ENCODE measurements at places on chromosomes 12 and 14. TPM values are rescaled to one million over a fixed set of nuclear protein-coding genes. Genes with fewer than 3 reads are reported as not detected.

Gene LRRC43
- total RNA-seq, result not detected

Gene BICDL1
- total RNA-seq, result not detected

GRCh38 chr14:58296726-58297125 is 1.6 kb upstream of the ARID4A start:
- no peaks in the 10 kb centered on the region for H3K27me3 ChIP-seq
- H3K4me1 ChIP-seq, result peaks cover 5% of the 10 kb centered on the region
- no peaks in the 10 kb centered on the region for H3K36me3 ChIP-seq
- peak overlapping the region; percentile 82 for H3K4me3 ChIP-seq
- H3K27ac ChIP-seq, result peak overlapping the region; percentile 99
- DNase-seq, result no peak

Gene ERG28
- 11.2 TPM for total RNA-seq

- no peaks in the 10 kb centered on the region for H3K4me1 ChIP-seq
- no peak for DNase-seq
- no peaks in the 10 kb centered on the region for H3K27me3 ChIP-seq
Measured at GRCh38 chr12:31726575-31726974, 2.2 kb downstream of the AMN1 start.

DNA sequence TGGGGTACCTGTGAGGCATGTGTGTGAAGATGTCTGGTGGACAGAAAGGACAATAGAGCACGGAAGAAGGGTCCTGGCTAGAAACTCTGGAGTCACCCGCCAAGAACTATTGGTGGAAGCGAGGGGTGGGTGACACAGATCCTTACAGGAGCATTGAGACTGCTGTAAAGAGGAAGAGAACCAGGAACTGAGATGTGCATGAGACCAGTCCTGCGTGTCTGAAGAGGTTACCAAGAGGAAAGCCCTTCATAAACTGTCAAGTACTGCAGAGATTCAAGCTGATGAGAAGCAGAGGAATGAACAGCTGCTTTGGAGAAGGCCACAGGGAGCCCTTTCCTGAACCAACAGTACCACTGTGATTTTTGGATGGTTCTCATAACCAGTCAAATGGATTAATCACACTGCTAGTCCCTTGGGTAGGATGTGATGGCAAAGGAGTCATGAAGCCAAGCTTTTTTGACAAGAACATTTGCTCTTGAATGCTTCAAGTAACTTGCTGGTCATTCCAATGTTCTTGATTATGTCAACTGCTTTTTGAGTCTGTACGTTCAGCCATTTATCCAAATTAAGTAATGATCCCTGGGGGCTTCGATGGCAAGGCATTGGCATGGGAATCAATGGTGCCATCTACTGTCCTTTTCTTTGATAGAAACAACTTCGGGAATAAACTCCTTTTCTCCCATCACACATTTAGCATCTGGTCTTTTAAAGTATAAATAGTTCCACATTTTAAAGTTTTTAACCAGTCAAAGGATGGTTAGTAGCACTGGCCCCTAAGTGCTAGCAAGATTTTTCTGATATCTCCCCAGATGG is 42.9 kb downstream of the GPR135 start:
- H3K27ac ChIP-seq, result peak overlapping the region; percentile 83
- DNase-seq, result no peak
- H3K4me3 ChIP-seq, result no peak overlapping the region
- peaks cover 6% of the 10 kb centered on the region for H3K4me1 ChIP-seq

GRCh38 chr14:45698462-45699134 is 445.6 kb upstream of the MIS18BP1 start:
- no peak for DNase-seq
- H3K4me1 ChIP-seq, result no peaks in the 10 kb centered on the region
- no peaks in the 10 kb centered on the region for H3K27me3 ChIP-seq
- no peak overlapping the region for H3K4me3 ChIP-seq

- no peak for DNase-seq
- no peak overlapping the region for H3K4me3 ChIP-seq
- H3K4me1 ChIP-seq, result no peaks in the 10 kb centered on the region
Measured at GRCh38 chr14:75222208-75222701, 45.8 kb upstream of the TMED10 start.

Gene SMOC1
- total RNA-seq, result 0.59 TPM

DNA sequence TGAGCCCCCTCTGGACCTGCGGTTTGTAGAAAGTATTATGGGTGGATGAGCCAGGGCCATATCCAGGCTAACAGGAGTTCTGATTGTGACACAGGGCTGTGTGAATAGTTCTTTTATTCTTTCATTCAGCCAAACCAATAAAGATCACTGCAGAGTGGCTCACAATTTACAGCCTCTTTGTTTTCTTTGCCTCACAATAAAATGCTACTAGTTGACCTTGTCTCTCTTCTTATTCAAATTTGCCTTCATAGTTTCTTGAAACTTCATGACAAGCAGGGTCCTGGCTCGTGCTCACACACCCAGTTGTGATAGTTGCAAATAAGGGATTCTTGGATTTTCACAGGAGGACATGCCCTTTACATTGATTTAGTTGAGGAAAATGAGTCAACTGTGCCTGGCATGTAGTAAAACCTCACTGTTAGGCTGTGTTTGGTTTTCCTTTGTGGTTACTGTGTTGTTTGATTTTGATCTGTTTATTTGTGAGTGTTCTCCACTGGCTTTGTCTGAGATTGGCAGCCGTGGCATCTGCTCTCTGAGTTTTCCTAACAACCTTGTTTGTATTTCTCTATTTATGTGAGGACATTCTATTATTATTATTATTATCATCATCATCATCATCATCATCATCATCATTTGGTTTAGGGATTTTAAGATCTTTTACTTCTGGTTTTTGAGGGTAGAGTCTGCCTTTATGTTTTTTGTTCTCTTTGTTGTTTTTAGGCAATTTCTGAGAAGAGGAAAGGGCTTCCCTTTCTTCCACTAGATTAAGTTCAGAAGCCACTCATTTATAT is 2.7 kb upstream of the KRT6B start:
- no peaks in the 10 kb centered on the region for H3K27me3 ChIP-seq
- H3K36me3 ChIP-seq, result no peaks in the 10 kb centered on the region
- H3K4me3 ChIP-seq, result no peak overlapping the region
- no peaks in the 10 kb centered on the region for H3K4me1 ChIP-seq

DNA sequence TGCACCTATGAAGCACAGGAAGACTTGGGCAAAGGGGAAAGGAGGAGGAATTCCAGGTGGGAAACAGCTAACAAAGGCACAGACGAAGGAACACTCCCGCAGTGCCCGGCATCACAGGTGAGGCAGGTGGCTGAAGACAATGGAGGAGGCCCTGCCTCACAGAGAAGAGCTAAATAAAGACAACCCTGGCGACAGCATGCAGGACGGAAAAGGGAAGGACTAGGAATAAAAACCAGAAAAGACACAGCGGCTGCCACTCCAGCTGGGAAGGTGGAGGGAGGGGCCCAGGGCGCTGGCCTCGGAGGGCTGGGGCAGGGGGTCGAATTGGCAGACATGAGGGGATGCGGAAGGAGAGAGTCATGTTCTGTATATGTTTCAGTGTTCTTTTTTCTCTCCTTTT is 43.0 kb upstream of the ANO2 start:
- H3K4me3 ChIP-seq, result no peak overlapping the region
- no peaks in the 10 kb centered on the region for H3K4me1 ChIP-seq
- H3K27me3 ChIP-seq, result no peaks in the 10 kb centered on the region
- no peak for DNase-seq

DNA sequence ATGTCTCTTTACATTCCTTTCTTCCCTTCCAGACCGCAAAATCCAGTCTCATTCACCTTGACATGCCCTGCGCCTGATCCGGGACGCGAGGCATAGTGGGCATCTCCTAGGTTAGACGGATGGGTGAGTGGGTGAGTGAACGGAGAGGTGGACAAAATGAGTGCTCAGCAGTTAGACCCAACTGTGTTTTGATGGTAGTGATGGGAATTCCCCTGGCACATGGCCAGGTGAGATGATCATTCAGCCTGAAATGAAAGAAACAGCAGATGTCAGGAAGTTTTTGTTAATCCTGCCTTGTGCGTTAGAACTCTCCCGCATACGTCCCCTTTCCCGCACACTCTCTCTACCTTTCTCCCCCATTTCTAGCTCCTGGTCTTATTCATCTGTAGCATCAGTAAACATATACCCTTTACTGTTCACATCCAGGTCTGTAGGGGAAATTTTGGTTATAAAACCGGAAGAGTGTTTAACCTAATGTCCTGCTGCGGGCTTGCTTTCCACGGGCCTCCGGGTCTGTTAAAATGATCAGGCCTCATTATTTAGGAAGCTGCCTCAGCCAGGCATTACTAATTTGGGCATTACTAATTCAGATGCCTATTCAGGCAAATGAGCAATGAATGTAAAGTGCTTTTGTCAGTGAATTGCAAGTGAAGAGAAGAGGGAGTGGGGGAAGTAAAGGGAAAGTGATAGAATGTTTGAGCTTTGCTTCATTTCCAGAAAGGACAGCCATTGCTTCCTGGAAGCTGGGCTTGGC is 172.8 kb downstream of the ETV6 start:
- DNase-seq, result no peak
- H3K4me3 ChIP-seq, result no peak overlapping the region
- no peaks in the 10 kb centered on the region for H3K27me3 ChIP-seq
- H3K27ac ChIP-seq, result no peak overlapping the region
- no peaks in the 10 kb centered on the region for H3K4me1 ChIP-seq

DNA sequence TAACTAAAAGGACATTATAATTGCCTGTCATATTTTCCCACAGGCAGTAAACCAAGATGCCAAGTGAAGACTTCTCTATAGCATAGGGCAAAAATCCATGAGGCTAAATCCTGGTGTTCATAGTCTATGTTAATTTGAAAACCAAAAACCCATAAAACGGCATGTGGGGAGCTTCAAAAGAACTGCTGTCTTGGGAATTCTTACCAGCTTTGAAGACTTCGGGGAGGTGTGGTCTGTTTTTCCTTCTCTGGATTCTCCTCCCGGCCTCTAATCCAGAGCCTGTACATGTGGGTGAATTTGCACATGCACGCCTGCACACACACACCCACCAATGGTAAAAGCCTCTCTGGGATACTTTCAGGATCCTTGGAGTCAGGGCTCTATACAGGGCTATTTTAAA is 61.9 kb upstream of the IFNG-AS1 start:
- no peaks in the 10 kb centered on the region for H3K4me1 ChIP-seq
- no peaks in the 10 kb centered on the region for H3K36me3 ChIP-seq
- no peak overlapping the region for H3K4me3 ChIP-seq
- no peak for DNase-seq

All from uterus (tissue), 4 donors.